ENCODE measurements at places on chromosomes 5 and 9. TPM values are rescaled to one million over a fixed set of nuclear protein-coding genes. Genes with fewer than 3 reads are reported as not detected.

The MCIDAS gene
- 0.14 TPM for total RNA-seq

The IFNB1 gene
- total RNA-seq, result not detected

The P4HA2 gene
- total RNA-seq, result 0.18 TPM

DNA sequence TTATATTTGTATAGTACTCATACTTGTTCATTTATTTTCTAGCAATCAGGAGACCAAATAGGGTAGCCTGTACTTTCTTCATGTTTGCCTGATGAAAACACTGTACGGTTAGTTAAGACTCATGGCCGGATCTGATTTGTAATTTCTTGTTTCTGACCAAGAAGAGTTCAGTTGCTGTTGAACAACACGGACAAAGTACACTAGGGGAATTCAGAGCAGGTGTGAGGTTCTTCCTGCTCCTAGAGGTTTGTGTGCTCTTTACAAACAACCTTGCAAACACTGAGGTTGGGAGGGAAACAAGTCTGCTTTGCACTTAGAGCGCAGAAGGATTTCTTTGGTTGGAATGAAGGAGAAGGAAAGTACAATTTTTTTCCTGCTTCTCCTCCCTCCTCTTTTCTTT lies 69.7 kb downstream of the TRIO start:
- H3K27me3 ChIP-seq, result no peaks in the 10 kb centered on the region
- H3K4me1 ChIP-seq, result no peaks in the 10 kb centered on the region

GRCh38 chr9:15182730-15183129 lies 124.3 kb downstream of the TTC39B start:
- H3K36me3 ChIP-seq, result no peaks in the 10 kb centered on the region
- H3K27me3 ChIP-seq, result no peaks in the 10 kb centered on the region
- no peak overlapping the region for H3K27ac ChIP-seq
- H3K4me3 ChIP-seq, result no peak overlapping the region

DNA sequence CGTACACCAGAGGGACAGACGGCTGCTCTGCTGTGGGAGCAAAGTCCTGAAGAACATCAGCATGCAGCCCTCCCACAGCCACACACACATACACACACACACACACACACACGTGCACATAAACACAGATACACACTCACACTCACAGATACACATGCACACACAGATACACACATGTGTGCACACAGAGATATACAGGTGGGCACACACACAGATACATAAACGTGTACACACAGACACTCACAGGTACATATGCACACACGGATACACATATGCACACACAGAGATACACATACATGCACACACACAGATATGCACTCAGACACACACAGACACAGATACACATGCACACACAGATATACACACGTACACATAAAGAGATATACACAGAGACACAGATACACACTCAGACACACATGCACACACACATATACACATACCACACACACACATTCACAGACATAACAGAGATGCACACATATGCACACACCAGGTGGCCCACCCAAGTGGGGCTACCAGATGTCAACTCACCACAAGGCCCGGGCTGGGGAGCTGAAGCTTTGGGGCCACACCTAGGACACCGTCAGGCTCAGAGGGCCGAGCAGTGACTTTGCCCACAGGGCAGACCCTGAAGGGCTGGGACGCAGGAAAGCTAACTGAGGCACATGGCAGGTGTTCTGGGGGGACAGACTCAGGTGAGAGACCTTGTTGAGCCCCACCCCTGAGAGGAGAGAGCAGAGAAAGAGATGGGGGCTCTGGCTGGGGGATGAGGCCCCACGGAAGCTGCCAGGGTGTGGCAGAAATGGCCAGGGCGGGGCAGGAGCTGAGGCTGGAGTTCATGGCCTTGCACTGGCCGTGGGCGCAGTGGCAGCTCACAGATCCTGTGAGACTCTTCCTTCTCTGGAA lies 148.6 kb upstream of the PPP1R26 start:
- no peak for DNase-seq
- H3K36me3 ChIP-seq, result no peaks in the 10 kb centered on the region
- no peak overlapping the region for H3K27ac ChIP-seq
- H3K27me3 ChIP-seq, result no peaks in the 10 kb centered on the region

- DNase-seq, result no peak
- H3K36me3 ChIP-seq, result no peaks in the 10 kb centered on the region
- H3K4me3 ChIP-seq, result no peak overlapping the region
- no peak overlapping the region for H3K27ac ChIP-seq
- H3K27me3 ChIP-seq, result no peaks in the 10 kb centered on the region
These were observed 76.3 kb upstream of the PCA3 start for GRCh38 chr9:76687861-76688391.

DNA sequence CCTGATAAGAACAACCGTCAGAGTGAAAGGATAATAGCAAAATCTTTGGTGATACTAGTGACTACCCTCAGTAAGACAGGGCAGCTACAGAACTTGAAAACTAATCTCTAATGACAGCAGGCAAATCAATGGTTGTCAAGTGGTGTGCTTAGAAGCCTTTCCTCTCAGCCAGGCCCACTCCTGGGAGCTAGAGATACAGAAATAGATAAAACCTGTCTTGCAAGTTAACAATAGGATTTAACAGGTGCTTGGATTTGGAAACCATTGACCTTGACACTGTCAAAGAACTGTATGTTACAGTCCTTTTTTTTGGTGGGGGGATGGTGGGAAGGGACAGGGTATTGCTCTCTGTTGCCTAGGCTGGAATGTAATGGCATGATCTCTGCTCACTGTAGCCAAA lies 118.6 kb downstream of the BASP1 start:
- no peak for DNase-seq
- H3K36me3 ChIP-seq, result no peaks in the 10 kb centered on the region
- H3K4me1 ChIP-seq, result 0 out of 2 replicates have a peak, but pooled peaks cover 2% of the 10 kb centered on the region
- H3K27me3 ChIP-seq, result 0 out of 2 replicates have a peak, but pooled peaks cover 3% of the 10 kb centered on the region

DNA sequence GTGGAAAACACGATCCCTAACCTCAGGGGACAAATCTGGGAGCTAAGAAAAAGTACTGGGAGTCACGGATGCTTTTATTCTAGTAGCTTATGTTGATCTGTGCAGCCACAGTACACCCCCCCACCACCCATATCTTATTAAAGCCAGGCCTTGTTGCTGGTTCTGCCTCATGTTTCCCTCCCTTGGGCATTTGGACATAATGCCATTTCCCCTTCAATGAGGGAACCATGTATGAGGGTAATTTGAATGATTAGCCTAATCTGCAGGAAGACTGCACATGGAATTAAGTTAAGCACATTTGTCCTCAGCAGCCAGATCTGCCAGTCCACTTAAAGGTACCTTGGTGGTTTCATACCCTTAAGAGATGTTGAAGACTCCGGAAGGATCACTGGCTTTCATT lies 102.0 kb downstream of the ARHGAP26 start:
- no peaks in the 10 kb centered on the region for H3K36me3 ChIP-seq
- H3K4me1 ChIP-seq, result no peaks in the 10 kb centered on the region
- H3K27me3 ChIP-seq, result no peaks in the 10 kb centered on the region
- no peak for DNase-seq
